ENCODE measurements at places on chromosomes 5 and 9. TPM values are rescaled to one million over a fixed set of nuclear protein-coding genes. Genes with fewer than 3 reads are reported as not detected.

DNA sequence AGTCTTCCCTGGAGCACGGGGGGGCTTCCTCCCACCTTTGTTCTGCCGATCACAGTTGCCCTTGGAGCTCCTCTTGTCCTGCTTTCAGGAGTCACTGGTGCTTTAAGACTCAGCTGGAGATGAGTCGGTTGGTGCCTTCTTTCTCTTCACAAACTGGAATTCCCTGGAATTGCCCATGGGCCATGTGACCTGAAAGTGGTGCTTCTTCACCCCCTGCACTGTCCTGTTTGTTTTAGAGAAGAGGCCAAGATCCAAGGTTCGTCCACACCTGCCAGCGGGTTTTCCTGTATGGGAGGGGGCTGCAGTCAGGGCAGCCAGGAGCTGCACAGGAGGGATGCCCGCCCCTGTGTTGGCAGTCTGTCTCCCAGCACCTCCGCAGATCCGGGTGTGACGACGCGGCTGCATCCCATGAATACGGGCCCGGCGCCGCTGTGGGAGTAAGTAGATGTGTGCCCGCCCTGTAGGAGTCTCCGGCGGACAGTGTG lies 9.5 kb upstream of the MRPS2 start:
- no peak overlapping the region for H3K4me3 ChIP-seq
- DNase-seq: no peak
- no peaks in the 10 kb centered on the region for H3K4me1 ChIP-seq

DNA sequence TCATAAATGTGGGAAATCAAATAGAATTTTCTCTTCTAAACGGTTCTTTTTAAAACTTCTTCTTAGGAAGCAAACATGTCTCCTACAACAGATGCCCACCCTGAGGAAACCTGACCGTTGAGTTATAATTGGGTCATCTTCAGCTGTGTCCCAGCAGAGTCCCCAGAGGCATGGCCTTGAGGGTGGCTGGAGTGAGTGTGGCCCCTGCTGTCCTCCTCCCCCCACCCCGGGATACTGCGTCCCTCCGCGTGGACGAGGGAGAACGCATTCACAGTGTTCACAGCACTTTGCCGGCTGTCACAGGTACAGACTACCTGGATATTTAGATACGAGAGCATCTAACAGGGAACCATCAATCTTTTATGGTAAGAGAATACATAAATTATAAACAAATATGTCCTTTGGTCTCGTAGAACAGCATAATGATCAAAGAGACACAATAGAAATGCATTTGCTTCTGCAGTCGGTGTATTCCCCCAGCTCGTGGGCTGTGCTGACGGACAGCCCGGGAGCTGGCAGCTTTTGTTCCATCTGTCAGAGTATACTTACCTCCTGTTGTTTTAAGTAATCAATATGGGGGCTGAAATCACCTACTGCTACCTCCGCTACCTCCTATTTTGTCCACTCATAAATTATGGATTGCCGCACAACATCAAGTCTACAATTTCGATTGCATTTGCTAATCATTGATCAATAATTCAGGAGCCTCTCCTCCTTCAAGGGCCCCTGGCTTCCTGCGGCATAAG lies 214.7 kb downstream of the IRX2 start:
- no peaks in the 10 kb centered on the region for H3K36me3 ChIP-seq
- no peaks in the 10 kb centered on the region for H3K4me1 ChIP-seq
- no peak overlapping the region for H3K27ac ChIP-seq
- DNase-seq: no peak

Gene TMC1
- total RNA-seq: 0.38 TPM

- no peak overlapping the region for H3K4me3 ChIP-seq
- no peak for DNase-seq
- H3K4me1 ChIP-seq: peaks cover 3% of the 10 kb centered on the region
- H3K36me3 ChIP-seq: no peaks in the 10 kb centered on the region
- no peaks in the 10 kb centered on the region for H3K27me3 ChIP-seq
- no peak overlapping the region for H3K27ac ChIP-seq
These were observed 217.5 kb downstream of the MAN2A1 start for GRCh38 chr5:109907189-109907588.

Data from activated CD8-positive, alpha-beta T cell treated with anti-CD3 and anti-CD28 coated beads for 36 hours (primary cell).